ENCODE measurements at places on chromosomes 3 and 15. TPM values are rescaled to one million over a fixed set of nuclear protein-coding genes. Genes with fewer than 3 reads are reported as not detected.
A peak's percentile ranks its signal among the peaks of the same experiment; 100 is the strongest.

DNA sequence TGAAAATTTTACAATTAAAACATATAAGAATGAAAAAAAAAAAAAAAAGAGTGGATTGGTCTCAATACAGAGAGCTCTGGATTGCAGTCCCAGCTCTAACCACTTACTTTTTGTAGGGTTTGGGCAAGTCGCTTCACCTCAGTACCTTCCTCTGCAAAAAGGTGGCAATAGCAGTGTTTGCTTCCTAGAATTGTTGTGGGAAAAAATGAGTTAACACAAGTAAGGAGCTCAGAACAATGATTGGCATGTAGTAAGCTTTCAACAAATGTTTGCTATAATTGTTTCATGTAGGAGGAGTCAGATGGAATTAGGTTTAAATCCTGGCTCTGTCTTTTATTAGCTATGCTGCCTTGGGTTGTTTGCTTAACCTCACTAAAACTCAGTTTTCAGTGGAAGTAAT lies 425.2 kb upstream of the TBL1XR1 start:
- H3K36me3 ChIP-seq: no peaks in the 10 kb centered on the region
- H3K27ac ChIP-seq: no peak overlapping the region
- DNase-seq: no peak

CCDC191 gene
- total RNA-seq: 2.6 TPM

GRCh38 chr15:90101969-90102890 lies at the start of gene IDH2:
TSS of gene IDH2 (minus strand) at chr15:90102468. CDS start at chr15:90102390, 78 bp downstream.
- no peaks in the 10 kb centered on the region for H3K4me1 ChIP-seq
- DNase-seq: peak; percentile 92
- H3K4me3 ChIP-seq: peak within 1 kb of the TSS; percentile 77

GRCh38 chr15:25436707-25437106 lies 2.1 kb downstream of the UBE3A start:
- H3K27ac ChIP-seq: no peak overlapping the region
- no peak for DNase-seq
- peak overlapping the region; percentile 21 for H3K4me3 ChIP-seq
- H3K4me1 ChIP-seq: peaks cover 7% of the 10 kb centered on the region

- H3K4me3 ChIP-seq: no peak overlapping the region
- H3K27ac ChIP-seq: no peak overlapping the region
- DNase-seq: no peak
- no peaks in the 10 kb centered on the region for H3K4me1 ChIP-seq
- no peaks in the 10 kb centered on the region for H3K36me3 ChIP-seq
- H3K27me3 ChIP-seq: no peaks in the 10 kb centered on the region
These were observed 21.1 kb upstream of the COMMD4 start for GRCh38 chr15:75314552-75315290.

CDCP1 gene
- 8.9 TPM for total RNA-seq

SERINC4 gene
- total RNA-seq: not detected

- no peaks in the 10 kb centered on the region for H3K36me3 ChIP-seq
- no peak overlapping the region for H3K27ac ChIP-seq
These were observed 41.8 kb upstream of the GAP43 start for GRCh38 chr3:115581362-115582135.

GRCh38 chr3:158244274-158244673 lies 134.4 kb downstream of the RSRC1 start:
- H3K4me3 ChIP-seq: no peak overlapping the region
- no peak overlapping the region for H3K27ac ChIP-seq
- H3K27me3 ChIP-seq: no peaks in the 10 kb centered on the region

ELL3 gene
- 2.5 TPM for total RNA-seq

GRCh38 chr3:12891985-12892839 lies 50.8 kb upstream of the RPL32 start:
- H3K27me3 ChIP-seq: no peaks in the 10 kb centered on the region
- H3K36me3 ChIP-seq: no peaks in the 10 kb centered on the region
- H3K4me1 ChIP-seq: no peaks in the 10 kb centered on the region
- H3K4me3 ChIP-seq: no peak overlapping the region
- H3K27ac ChIP-seq: no peak overlapping the region
- DNase-seq: no peak

CD86 gene
- 11.9 TPM for total RNA-seq

CCDC14 gene
- 40.5 TPM for total RNA-seq

GRCh38 chr3:186869253-186870100 lies 27.0 kb downstream of the ADIPOQ start:
- no peaks in the 10 kb centered on the region for H3K36me3 ChIP-seq
- no peaks in the 10 kb centered on the region for H3K4me1 ChIP-seq
- H3K27me3 ChIP-seq: no peaks in the 10 kb centered on the region
- no peak overlapping the region for H3K27ac ChIP-seq
- no peak overlapping the region for H3K4me3 ChIP-seq

- H3K27ac ChIP-seq: no peak overlapping the region
- no peaks in the 10 kb centered on the region for H3K4me1 ChIP-seq
- H3K4me3 ChIP-seq: no peak overlapping the region
- H3K27me3 ChIP-seq: no peaks in the 10 kb centered on the region
- no peak for DNase-seq
These were observed 12.6 kb upstream of the NPAP1 start for GRCh38 chr15:24662991-24663390.

GRCh38 chr3:139548801-139549200 lies 9.3 kb upstream of the RBP1 start:
- DNase-seq: no peak
- no peaks in the 10 kb centered on the region for H3K27me3 ChIP-seq
- H3K4me3 ChIP-seq: no peak overlapping the region
- no peaks in the 10 kb centered on the region for H3K4me1 ChIP-seq
- H3K27ac ChIP-seq: no peak overlapping the region
- no peaks in the 10 kb centered on the region for H3K36me3 ChIP-seq

DNA sequence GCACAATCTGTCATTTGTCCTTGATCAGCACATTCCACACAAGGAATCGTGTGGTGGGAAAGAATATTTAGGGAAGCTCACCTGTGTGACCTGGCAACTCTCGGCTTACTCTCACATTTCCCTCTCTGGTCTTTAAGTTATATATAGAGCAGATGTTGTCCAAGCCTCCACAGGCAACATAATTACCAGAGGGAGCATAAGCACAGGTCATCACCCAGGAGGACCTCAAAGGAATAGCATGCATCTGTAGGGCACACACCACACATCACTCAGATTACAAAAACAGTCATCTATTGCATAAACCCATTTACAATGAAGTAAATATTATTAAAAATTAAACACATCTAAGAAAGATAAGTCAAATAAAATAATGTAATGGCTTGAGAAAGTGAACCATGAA lies 36.5 kb downstream of the GNB4 start:
- no peaks in the 10 kb centered on the region for H3K4me1 ChIP-seq
- no peak overlapping the region for H3K27ac ChIP-seq
- no peak for DNase-seq
- no peak overlapping the region for H3K4me3 ChIP-seq
- H3K36me3 ChIP-seq: peaks cover 4% of the 10 kb centered on the region

- no peaks in the 10 kb centered on the region for H3K36me3 ChIP-seq
- no peak overlapping the region for H3K4me3 ChIP-seq
- H3K27me3 ChIP-seq: no peaks in the 10 kb centered on the region
- no peak overlapping the region for H3K27ac ChIP-seq
- H3K4me1 ChIP-seq: no peaks in the 10 kb centered on the region
These were observed 203.5 kb upstream of the NANOGP8 start for GRCh38 chr15:35288580-35288979.

CILP gene
- 170 TPM for total RNA-seq

SLC28A2 gene
- not detected for total RNA-seq

TERC gene
- not detected for total RNA-seq

- DNase-seq: no peak
- H3K4me3 ChIP-seq: no peak overlapping the region
These were observed 70.9 kb downstream of the IGF1R start for GRCh38 chr15:98719137-98719740.

RAD51 gene
- 0.87 TPM for total RNA-seq

GRCh38 chr3:39086144-39086543 lies 21.3 kb downstream of the GORASP1 start:
- H3K36me3 ChIP-seq: peaks cover 13% of the 10 kb centered on the region
- no peaks in the 10 kb centered on the region for H3K4me1 ChIP-seq

- no peaks in the 10 kb centered on the region for H3K36me3 ChIP-seq
- H3K27me3 ChIP-seq: peaks cover 1% of the 10 kb centered on the region
- no peak for DNase-seq
- H3K4me3 ChIP-seq: no peak overlapping the region
These were observed 49.5 kb upstream of the STXBP5L start for GRCh38 chr3:120858521-120858920.

FAM43A gene
- 19.4 TPM for total RNA-seq

GOLGA8R gene
- total RNA-seq: 6.4 TPM

DNA sequence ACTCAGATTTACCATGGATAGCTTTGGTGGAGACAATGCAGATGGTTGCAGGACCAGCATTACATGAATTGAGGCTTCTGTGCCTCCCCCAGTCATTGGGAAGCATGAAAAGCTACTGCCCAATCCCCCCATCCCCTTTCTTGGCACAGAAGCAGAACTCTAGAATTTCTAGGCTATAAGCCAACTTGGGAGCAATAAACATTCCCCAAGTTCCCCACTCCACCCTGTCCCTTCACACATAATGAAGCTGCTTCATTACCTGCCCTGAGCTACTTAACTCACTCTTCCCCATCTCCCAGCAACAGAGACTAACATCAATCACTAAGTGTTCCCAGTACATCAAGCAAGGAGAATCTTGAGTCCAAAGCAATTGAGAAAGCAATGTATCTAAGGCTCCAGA lies 164.5 kb downstream of the RORA start:
- no peak overlapping the region for H3K4me3 ChIP-seq
- no peak for DNase-seq
- no peak overlapping the region for H3K27ac ChIP-seq
- no peaks in the 10 kb centered on the region for H3K4me1 ChIP-seq

GRCh38 chr15:71570736-71571135 lies 239.6 kb upstream of the NR2E3 start:
- no peak overlapping the region for H3K4me3 ChIP-seq
- H3K4me1 ChIP-seq: no peaks in the 10 kb centered on the region
- no peak for DNase-seq
- H3K27me3 ChIP-seq: no peaks in the 10 kb centered on the region

MUC20 gene
- 17.8 TPM for total RNA-seq

- H3K4me3 ChIP-seq: no peak overlapping the region
- no peaks in the 10 kb centered on the region for H3K36me3 ChIP-seq
- no peak overlapping the region for H3K27ac ChIP-seq
- no peaks in the 10 kb centered on the region for H3K27me3 ChIP-seq
- peaks cover 5% of the 10 kb centered on the region for H3K4me1 ChIP-seq
These were observed 12.8 kb downstream of the ALDH1L1 start for GRCh38 chr3:126167566-126167965.

DNA sequence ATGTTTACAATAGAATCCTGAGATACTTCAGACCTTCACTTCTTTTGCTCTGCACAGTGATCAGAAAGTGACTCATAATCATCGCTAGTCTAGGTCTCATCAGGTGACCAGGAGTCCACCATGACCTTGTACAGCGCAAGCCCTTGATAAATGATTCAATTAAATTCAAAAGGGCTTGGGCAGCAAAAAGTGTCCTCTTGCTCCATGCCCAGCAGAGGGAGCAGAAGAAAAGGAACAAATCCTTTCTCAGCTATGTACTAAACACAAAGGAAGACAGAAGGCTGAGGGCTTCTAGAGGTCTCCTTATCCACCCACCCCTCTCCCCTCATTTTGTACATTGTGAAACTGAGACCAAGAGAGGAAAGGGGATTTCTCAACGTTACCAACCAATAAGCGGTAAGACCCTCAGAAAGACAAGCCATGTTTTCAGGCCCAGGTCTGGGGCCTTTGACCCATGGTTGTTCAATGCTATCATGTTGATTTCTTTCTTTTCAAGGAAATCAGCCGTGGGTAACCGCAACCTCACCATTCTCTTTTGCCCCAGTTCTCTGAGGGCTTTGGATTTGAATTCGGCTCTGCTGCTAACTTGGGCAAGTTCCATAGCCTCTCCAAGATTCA lies 74.8 kb downstream of the AQP9 start:
- no peaks in the 10 kb centered on the region for H3K27me3 ChIP-seq
- no peaks in the 10 kb centered on the region for H3K36me3 ChIP-seq
- no peak overlapping the region for H3K4me3 ChIP-seq
- H3K27ac ChIP-seq: no peak overlapping the region
- H3K4me1 ChIP-seq: no peaks in the 10 kb centered on the region

All from aorta (tissue), 5 donors.